ENCODE measurements at places on chromosomes 2 and 18.

DNA sequence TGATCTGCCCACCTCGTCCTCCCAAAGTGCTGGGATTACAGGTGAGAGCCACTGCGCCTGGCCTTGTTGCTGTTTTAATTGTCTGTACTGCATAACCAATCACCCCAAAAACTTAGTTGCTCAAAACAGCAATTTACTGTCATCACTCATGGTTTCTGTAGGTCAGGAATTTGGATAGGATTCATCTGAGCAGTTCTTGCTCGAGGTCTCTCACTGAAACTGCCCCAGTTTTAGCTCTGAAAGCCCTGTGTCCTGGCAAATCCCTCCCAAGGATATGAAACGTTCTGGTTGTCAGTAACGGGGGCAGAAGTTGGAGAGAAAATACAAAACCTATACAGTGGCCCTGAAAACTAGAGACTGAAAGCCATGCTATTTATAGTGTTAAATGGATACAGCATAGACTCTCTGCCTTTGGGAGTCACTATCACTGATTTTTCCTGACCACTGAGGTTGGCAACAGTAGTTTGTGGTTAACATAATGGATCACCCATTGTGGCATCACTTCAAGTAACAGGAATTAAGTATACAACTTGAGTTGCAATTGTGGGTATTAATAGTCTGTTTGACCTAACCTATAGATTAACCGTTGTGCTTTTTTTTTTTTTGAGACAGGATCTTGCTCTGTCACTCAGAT lies 27.2 kb upstream of the ERICH2 start:
- DNase-seq: no peak

GRCh38 chr2:76288146-76288545 lies 577.4 kb upstream of the GCFC2 start:
- DNase-seq: no peak

DNA sequence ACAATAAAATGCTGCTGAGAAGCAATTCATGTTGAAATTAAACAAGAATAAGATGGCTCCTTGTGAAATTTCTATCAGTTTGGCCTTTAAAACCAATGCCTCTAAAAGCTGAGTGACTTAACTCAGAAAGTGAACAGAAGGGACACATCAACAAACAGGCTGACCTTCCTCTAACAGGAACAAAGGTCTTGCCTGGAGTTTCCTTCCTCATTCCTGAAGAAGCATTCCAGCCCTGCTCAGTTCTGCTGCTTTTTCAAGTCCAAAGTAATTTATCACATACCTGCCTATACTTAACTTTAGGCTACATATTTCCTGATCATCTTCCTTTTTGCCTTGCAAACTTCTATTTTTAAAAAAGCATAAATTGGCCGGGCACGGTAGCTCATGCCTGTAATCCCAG lies 14.1 kb downstream of the PTRHD1 start:
- DNase-seq: no peak

- peak; percentile 48 for DNase-seq
Observed at GRCh38 chr2:60468382-60469085, 84.9 kb downstream of the BCL11A start.

DNA sequence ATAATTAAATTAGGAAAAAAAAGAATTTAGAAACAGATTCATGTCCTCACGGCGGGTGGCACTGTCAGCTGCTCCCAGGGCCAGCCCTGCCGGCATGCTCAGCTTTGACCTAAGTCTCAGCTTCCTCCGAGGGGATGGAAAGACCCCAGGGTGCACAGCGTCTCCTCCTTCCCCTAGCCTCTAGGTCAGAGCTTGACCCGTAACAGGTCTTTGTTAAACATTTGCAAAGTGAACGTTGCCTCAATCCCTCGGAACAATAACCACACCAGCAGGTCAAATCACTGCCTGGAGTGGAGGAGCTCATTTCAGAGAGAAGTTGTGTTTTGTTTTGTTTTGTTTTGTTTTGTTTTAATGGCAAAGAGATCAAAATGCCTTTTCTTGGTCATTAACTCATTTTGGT lies 171.3 kb downstream of the TMEM18 start:
- no peak for DNase-seq

DNA sequence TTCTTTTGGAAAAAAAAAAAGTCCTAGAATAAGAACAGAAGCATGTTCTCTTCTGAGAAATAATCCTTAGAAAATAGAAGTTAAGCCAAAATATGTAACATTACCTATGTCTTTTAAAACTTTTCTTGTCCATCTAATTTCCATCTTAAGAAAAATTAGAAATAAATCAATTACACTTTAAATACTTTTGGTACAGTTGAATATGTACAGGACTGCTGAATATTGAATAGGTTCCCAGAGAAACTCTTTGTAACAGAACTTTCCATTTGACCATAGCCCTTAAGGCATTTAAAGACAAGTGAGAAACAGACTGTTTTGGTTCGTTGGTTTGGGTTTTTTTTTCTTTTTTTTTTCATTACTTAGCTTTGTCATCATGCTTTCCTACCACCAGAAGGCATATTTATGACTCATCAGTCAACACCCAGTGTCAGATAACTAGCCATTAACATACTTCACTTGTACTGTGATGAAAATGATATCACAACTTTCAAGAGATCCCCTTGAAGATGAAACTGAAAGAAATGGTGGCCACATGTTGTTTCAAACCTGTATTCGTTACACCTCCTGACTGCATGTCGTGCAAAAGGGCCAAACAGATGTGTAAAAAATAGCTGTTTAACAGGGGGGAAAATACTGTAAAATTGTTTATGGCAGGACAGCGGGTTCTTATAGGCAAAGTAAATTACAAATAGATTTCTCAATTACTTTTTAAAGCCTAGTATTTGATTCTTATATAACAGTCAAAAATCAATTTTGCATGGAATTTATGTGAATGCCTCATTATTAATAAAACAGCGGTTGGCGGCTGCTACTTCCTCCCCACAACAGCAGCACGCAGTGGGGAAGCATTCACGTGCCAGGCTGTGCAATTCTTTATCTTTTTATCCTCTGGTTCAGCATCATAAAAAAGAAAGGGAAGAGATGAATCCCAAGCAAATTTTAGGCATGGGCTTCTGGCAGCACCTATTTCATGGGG lies 280.7 kb upstream of the HNRNPA3 start:
- DNase-seq: peak; percentile 41

DNA sequence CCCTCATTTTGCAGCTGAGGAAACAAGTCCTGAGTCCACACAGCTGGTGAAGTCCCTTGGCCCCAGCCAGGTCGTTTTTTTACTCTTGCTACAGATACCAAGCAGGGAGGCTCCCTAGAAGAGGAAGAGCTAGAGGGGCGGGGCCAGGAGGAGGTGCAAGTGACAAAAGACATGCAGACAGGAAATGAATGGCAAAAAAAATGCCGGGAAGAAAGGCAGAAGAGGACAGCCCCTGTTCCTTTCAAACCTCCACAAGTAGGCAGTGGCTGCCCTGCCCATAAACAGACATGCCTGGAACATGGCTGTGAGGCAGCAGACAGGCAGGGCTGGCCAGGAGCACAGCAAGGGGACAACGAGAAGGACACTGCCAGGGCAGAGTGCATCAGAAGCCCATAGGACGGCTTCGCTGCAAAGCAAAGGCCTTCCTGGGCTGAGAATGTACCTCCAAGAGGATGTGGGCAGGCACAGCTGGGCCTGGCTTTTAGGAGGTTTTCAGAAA lies 108.7 kb downstream of the ZBTB7C start:
- no peak for DNase-seq

GRCh38 chr2:156110890-156111289 lies 221.6 kb downstream of the NR4A2 start:
- no peak for DNase-seq

- no peak for DNase-seq
Observed at GRCh38 chr2:168155046-168155445, 92.3 kb downstream of the STK39 start.

DNA sequence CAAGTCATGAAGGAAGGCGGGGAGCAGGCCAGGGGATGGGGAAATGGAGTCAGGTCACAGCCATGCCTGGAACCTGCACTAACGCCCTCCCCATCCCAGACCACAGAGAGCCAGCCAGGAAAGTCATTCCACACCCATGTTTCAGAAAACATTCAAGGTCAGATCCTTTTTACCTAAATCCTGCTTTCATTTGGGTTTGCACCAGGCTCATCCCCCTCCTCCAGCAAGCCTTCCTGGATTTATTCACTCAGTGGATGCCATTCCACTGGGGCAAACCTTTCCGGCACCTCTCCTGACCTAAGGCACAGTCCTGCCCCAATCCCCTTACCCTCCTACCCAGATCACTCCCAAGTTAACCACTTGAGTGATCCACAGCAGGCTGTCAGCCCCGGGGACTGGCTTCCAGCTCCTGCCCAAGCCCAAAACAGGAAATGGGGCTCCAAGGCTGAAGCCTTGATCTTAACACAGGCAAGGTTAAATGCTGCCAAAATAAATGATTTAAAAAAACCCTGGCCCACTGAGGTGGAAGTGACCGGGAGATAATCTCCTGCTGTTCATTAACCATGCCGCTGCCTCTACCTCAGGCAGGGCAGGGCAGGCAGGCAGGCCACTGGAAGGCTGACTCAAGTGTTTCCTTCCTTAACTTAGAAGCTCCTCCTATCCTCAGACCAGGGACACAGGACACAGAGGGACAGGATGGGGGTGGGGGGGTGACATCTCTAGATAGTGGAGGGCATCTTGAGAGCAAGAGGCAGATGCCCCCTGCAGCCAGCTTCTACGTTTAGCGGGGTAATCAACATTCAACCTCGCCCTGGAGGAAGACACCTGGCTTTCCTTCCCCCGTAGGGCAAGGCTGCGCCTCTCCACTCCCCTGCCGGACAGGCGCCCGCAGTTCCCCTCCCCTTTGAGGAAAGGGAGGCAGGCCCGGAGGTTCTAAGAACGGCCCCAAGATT lies 1.4 kb downstream of the RAB11FIP5 start:
- no peak for DNase-seq

DNA sequence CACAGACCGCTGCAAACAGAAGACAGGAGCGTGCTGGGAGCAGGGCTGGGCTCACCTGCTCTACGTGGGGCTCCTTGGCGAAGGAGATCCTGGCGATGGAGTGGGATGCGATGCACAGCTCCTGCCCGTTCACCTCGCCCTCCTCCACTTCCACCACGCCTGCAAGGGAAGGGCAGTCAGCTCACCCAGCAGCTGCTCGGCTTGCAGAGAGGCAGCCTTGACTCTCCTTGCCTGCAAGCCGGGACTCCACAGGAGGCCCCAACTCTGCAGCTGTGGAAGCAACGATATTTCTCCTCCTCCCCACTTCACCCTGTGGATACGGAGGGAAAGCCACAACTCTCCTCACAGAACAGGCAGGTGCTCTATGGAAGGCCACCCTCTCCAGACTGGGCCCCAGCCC lies 35.1 kb downstream of the THAP4 start:
- DNase-seq: no peak

GRCh38 chr2:174903264-174903556 lies 102.0 kb downstream of the CHN1 start:
- DNase-seq: no peak

- DNase-seq: no peak
Observed at GRCh38 chr18:36658611-36659010, 170.2 kb downstream of the TPGS2 start.

DNA sequence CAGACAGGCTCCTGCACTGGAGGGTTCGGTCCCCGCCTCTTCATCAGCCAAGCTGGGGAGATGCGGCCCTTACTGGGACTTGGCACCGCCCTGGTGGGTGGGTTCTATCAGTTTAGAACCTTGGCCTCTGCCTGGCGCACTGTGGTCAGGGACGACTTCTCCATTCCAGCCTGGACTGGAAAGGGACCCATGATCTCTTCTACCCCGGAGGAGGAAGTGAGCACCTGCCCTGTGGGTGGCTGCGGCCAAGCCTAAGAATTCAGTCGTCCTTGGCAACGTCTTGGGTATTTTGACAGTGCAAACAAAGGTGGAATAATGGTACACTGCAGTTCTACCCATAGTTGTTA lies 106.9 kb upstream of the CD302 start:
- no peak for DNase-seq

DNA sequence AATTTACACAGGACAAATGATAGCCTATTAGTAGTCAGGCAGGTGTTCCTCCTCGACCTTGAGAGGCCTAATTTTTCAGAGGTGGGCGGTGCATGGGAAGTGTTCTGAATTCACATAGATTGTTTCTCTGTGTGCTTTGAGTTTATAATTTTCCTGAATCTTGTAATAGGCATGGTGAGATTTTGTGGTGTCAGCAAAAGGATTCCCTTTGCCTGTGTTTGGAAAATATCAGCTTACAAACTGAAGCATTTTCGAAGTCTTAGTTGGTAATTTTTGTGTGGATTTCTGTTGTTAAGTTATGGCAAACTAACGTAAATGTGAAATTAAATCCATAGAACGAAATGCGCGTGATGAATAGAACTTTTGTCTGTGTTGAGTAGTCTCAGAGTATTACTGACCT lies 194.0 kb upstream of the RBMS1 start:
- DNase-seq: no peak

- peak; percentile 81 for DNase-seq
Observed at GRCh38 chr18:60053747-60054304, 154.0 kb downstream of the PMAIP1 start.

GRCh38 chr2:15594291-15595256 lies 2.9 kb downstream of the DDX1 start:
- no peak for DNase-seq

DNA sequence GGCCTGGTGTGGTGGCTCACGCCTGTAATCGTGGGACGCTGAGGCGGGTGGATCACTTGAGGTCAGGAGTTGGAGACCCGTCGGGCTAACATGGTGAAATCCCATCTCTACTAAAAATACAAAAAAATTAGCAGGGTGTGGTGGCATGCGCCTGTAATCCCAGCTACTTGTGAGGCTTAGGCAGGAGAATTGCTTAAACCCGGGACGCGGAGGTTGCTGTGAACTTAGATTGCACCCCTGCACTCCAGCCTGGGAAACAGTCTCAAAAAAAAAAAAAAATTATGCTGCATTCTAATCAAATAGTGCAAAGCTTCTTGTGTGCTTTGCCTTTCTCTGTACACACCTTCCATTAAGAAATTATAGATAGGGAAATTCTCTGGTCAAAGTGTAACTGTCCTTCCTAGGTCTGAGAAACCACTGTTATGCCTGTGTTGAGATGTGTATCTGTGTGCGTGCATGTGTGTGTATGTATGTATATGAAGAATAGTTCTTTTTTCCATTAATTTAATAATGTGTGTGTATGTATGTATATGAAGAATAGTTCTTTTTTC lies 2.5 kb downstream of the CD28 start:
- no peak for DNase-seq

DNA sequence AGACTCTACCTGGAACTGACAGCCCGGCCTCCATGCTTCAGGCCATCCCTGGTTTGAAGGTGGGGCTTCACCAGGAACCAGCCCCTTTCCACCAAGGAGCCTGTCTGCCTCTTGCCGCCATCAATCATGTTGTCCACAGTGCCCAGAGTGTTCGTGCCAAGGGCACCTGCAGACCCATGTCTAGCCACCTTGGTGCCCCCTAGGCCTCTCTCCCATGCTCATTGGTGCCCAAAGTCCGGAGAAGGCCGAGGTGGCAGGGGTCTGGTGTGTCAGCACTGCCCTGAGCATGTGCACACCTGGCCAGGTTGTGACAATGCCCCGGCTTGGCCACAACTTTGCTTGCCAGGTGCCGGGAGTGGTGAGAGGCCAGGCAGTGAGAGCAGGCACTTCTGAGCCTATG lies 114.8 kb downstream of the COPS8 start:
- no peak for DNase-seq
